ENCODE measurements at places on chromosomes 7 and 10.
A peak's percentile ranks its signal among the peaks of the same experiment; 100 is the strongest.

- DNase-seq, result peak; percentile 55
Observed at GRCh38 chr10:95793401-95794045, 37.6 kb downstream of the ENTPD1 start.

GRCh38 chr7:108589199-108589598, 19.5 kb downstream of the DNAJB9 start:
- no peak for DNase-seq

- DNase-seq, result no peak
Observed at GRCh38 chr7:140404565-140405065, 757 bp downstream of the RAB19 start.

DNA sequence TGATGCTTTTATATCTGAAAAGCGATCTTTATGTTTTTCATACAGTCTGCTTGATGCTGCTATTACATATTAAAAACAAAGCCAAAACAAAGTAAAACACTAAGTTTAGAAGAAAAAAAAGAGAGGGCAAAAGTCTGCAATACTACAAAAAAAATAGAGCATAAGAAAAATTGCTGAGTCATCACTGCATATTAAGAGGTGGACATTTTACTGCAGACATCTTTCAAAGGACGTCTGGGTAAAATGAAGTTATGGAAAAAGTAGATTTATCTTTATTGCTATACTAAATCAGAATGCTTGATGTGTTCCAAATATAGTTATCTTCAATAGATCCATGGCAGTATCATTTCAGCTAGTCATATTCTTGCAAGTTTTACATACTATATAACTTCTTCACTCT, 172.0 kb downstream of the MAGI2 start:
- DNase-seq, result no peak

GRCh38 chr7:130113887-130114286, 43.6 kb downstream of the KLHDC10 start:
- no peak for DNase-seq

DNA sequence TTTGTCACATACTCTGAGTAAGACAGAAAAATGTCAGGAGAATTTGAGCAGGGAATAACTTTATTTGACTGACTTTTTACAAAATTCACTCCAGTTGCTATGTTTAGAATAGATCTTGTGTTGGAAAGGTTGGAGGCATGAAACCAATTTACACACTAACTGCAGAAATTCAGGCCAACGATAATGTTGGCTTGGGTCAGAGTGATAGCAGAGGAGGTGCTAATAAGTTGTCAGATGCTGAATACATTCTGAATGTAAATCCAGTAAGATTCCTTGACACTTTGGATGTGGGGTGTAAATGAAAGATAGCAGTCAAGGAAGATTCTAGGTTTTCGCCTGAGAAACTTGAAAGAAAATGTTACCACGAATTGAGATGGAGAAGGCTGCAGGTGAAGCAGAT, 502.5 kb upstream of the GHITM start:
- no peak for DNase-seq

DNA sequence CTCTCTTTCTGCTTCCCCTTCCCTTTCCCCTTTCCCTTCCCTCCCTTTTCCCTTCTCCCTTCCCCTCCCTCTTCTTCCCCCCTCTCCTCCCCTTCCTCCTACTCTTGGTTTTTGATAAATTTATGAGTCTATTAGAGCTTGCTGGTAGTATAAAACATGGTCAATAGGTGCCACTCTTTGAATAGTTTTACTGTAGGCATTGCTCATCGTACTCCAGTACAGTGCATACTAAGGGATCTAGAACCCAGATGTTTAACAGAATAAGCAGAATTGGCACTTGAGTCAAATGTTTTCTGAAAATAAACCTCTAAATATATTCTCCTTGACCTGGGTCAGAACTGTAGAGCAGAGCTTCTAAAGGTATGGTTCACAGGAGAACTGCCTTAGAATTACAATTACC, 126.7 kb downstream of the SORCS3 start:
- no peak for DNase-seq

GRCh38 chr7:105587909-105588635, 6.8 kb upstream of the EFCAB10 start:
- no peak for DNase-seq

GRCh38 chr7:139044813-139045794, 9.3 kb upstream of the ZC3HAV1L start:
- peak; percentile 61 for DNase-seq

DNA sequence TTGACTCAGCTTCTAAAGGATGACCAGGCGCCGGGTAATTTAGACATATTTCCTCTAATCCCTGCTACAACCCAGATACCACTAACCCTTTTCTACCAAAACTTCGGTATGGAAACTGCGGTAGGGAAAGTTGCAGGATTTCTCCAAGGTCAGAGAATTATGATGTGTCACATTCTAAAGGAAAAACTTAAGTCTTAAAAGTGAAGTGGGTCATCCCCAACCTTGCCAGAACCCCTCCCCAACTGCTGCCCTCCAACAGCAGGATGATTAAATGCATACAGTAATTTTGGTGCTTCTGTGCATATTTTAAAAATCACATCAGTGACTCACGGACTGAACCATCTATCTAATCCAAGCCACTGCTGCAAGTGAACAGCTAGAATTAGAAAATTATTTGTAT, 52.7 kb downstream of the GRB10 start:
- DNase-seq, result no peak

GRCh38 chr10:101887775-101888174, 44.2 kb upstream of the KCNIP2 start:
- DNase-seq, result no peak

- no peak for DNase-seq
Observed at GRCh38 chr10:87667493-87667892, 7.8 kb downstream of the PAPSS2 start.

Measured in activated CD4-positive, alpha-beta T cell treated with anti-CD3 and anti-CD28 coated beads, Interleukin-2, Interleukin-6, amounts not matched to agents 100 ng/mL and 50 ng/mL, durations not matched to agents 16 hours and 8 hours (primary cell).